ENCODE measurements at places on chromosomes 2 and 18.

GRCh38 chr18:49515516-49515915 is 28.5 kb upstream of the C18orf32 start:
- DNase-seq, result no peak

DNA sequence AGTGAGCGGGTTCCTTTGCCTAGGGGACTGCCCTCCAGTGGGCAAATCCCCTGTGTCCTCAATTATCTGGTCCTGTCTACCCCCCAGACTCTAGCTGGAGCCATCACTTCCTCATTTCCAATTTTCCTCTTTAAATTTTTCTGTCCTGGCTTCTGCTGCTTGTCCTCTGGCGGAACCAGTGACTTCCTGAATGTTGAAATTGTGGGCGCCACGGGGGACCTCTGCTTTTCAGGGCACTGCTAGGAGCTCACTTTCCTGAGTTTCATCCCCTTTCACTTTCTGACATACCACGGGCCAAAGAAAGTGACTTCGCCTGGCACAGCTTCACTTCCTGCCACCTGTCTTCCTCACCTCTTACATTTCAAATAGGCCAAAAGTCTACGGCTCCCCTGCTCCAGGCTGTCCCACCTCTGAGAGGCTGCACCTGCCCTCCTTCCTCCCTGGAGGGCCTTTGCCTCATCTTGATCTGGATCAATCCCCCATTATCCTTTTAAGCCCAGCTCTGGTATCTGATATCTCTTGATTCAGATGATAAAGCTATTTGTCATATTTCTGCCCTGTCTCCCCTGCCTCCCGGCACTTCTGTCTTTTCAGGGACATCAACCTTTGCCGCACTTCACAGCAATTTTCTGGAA is 1.4 kb upstream of the MARCO start:
- no peak for DNase-seq

DNA sequence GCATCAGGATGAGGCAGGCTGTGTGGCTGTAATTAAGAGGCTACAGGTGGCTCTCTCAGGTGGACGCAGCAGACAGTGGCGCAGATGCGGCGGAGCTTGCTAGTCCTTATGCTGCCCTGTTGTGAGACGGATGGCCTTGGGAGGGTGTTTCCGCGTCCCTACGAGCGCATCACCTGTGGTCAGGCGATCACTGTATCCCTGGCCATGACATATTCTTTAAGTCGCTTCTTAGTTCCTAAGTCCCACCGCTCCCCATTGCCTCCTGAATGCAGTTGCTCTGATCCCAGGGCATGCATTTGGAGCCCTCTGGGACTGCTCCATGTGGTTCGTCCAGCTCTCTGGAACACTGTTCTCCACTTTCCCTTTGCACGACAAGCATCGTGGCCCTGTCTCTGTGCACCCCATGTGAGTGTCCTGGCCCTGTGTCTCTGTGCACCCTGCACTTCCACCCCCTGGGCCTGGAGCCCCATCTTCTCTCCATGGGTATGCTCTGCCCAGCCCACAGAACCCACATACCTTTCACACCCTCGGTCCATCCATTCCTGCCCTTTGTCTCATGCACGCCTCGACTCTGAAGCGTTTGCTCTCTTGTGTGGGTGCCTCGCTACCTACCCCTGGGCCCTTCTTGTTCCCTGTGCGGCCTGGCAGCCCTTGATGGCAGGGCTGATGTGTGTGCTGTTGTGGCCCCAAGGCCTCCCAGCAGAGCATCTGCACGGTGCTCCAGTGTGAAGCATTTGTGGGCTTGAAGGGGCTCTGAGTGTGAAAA is 74.4 kb downstream of the SH3RF3 start:
- DNase-seq, result no peak

GRCh38 chr2:113220970-113221708 is 47.4 kb downstream of the PSD4 start:
- DNase-seq, result no peak

GRCh38 chr18:56374007-56374655 is 264.3 kb downstream of the TXNL1 start:
- no peak for DNase-seq

DNA sequence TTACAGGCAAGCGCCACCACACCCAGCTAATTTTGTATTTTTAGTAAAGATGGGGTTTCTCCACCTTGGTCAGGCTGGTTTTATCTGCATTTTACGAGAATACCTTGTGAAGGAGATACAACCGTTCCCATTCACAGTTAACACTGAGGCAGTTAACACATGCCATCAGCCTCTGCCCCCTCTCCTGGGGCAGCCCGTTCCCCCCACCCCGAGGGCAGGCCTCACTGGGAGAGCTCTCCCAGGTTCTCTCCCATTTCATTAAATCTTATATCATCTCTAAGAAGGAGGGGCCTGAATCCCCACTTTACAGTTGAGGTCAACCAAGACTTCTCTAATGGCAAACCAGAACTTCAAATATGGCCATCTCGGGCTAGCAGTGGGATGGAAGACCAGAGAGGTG is 95.0 kb upstream of the ST3GAL5 start:
- no peak for DNase-seq

DNA sequence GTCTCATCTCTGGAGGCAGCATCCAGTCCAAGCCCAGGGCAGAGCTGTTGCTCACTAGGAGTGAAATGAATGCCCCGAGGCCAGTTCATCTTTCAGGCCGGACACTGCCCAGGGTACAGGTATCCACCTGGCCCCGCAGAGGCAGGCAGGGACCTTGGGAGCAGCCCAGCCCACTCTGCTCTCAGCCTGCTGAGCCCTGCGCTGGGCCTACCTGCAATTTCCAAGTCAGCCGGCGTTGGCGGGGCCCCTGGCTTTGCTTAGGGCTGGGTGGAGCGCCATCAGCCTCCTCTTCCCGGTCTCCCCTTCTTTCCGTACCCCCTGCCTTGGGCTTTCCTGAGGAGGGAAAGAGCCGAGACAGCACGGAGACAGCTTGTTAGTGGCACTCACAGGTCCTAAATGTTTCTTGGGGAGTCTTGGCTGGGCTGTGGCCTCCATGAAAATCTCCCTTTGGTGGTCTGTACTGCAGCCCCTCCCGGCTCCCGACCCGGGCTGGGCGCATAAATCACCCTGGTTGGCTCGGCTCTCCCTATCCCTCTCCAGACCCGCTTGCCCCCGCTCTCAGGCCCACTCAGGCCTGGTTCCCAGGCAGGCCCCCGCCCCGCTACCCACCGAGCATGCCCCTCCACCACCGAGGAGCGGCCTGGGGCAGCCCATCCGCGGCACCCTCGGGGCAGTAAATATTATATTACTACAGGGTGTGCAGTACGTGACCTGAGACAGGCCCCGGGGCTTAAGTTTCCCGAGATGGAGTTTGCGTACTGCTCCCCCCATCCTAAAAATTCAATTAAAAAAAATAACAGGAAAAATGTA is 106.7 kb downstream of the DYSF start:
- DNase-seq, result no peak

- DNase-seq, result no peak
Observed at GRCh38 chr2:72109291-72109690, 38.4 kb downstream of the CYP26B1 start.

DNA sequence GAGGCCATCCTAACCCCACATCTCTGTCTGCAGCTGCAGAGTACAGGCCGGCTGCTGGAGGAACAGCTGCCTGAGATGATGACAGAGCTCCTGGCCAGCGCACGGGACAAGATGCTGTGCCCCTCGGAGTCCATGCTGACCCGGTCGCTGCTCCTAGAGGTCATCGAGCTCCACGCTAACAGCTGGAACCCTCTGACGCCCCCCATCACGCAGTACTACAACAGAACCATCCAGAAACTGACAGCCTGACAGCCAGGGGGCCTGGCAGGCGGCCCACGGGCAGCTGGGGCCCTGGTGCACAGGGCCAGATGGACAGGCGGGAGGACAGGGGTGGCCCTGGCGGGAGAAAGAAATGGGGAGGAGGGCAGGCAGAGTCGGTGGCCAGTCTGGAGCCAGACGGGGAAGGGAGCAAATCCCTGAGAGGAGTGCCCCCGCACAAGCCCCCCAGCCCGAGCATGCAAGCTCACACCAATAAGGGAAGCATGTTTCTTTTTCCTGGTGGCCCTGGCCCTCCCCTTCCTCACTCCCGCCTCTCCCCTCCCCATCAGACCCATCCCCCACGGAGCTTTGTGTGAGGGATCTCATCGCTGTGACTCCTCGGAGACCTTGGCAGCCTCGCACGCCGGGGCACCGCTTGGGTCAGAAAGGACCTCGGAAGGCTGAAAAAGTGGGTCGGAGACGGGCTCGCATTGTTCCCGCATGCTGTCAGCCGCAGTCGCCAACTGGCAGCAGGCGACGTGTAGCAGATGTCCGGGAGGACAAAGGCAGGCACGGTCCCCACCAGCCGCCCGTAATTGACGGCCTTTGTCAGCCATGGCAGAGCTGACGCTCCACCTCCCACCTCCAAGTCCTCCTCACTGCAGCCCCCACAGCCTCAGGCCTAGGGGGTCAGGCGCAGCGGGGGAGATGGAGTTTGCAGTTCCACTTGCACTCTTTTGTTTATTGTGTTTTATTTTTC is 91.2 kb downstream of the SMAD7 start:
- DNase-seq, result no peak

- DNase-seq, result no peak
Observed at GRCh38 chr2:226661789-226662545, 137.7 kb downstream of the IRS1 start.

- DNase-seq, result no peak
Observed at GRCh38 chr2:23661276-23662050, 265.5 kb downstream of the ATAD2B start.

GRCh38 chr2:239089884-239090283 is 242.0 kb downstream of the TWIST2 start:
- no peak for DNase-seq

DNA sequence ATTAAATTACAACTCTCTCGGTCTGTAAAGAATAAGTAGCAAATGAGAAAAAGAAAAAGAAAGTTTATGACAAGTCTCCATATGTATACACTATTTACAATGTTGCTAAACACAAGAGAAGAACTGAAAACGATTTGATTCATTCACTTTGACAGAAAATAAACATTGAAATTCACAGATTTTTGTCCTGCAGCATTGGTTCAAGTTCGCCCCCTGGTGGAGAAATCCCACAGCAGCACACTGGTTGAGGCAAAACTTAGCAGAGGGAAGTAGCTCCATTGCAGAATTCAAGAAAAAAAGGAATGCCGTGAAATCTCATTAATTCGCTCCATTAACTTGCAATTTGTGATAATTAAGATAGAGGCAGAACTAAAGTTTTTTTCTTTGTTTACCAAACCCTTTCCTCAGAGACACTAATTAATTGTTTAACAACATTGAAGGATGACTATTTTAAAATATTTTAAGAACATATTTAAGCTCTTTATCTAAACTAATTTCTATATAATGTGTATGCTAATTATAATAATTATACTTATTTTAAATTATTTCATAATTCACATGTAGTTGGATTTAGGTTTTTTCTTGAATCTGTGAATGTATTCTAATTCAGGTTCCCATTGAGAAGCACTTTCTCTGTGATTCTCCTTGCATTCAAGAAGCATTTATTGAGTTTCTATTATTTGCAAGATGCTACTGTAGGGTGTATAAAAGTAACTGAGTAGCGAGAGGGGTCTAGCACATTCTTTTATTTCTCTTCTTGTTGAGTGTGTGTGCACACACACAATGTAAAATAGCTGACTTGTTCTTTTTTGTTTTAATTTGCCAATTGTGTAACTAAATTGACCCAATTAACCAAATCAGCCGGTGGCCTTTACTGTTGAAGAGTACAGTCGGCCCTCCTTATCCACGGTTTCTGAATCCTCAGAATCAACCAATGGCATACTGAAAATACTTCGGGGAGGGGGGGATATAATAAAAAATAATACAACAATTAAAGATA is 74.1 kb downstream of the COL4A3 start:
- DNase-seq, result peak; percentile 69

DNA sequence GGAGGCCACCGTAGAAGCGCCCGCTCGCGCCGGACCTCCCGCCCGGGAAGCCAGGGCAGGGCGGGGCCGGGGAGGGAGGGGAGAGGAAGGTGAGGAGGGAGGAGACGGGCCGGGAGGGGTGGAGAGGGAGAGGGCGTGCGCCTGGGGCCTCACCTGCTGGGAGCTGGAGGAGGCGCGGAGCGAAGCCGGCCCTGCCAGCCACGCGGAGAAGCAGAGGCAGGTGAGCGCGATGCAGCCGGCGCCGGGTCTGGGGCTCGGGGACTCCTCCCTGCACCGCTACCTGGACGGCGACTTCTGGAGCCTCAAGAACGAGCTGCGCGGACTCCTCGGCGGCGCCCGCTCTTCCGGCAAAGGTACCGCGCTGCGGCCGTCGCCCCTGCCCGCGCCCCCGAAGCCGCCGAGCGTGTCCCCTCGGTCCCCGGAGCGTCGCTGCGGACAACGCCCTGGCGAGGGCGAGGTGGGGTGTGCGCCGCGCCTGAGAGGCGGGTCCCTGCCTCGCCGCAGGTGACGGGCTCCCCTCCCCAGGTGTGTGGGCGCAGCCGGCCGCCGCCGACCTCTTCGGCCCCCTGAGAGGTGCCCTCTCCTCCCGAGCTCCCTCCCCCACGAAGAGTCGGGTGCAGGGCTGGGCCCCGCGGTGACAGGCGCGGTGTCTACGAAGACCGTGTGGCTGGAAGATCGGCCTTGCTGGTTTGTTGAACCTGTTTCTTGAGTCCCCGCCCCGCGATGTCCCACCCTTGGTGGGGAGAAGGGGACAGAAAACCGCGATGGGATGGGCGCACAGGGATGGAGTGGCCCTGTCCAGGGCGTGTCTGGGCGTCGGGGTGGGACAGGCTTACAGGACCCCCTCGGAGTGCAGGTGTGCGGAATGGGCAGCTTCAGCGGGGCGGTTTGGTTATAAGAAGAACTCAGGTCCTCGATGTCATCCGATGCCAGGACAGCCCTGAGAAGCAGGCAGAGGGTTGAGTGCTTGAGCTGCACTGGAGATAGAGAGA is at the start of gene ACOXL:
Gene ACOXL (plus strand): TSS at position 152 of the 992 bp plus-strand sequence. CDS start 35,817 bp downstream, outside the sequence.
- DNase-seq, result no peak

DNA sequence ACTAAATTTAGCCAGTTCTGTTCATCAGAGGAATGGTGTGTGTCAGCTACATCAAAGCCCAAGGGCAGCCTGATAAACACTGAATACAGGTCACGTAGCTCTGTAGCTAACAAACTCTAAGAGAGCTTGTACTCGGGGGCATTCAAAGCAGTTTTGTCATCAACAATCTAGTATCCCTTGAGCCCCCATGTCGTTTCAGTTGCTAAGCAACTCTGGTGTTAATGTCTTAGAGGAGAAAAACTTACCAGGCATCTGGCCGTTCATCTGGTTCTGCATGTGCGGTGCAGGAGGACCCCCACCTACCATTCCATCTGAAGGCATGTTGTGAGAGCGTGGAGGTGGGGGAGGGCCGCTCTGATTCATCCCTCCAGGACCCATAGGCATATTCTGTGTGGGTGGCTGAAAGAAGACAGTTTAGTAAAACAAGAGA is 33.1 kb downstream of the SS18 start:
- no peak for DNase-seq

DNA sequence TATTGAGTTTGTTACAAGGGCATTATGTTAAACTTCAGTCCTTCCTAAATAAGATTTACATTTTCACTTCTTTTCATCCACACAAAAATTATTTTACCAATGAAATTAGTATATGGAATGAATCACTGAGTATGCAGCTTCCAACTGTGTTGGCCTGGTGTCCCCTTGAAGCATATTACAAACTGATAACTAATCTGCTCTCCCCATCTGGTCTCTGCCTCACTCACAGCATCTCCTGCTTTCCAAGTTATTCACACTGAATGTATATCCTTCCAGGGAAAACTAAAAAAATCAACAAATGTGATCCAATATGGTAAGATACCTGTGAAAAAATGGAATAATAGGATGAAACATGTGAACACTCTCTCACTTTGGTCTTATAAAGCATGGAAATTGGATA is 90.0 kb upstream of the NYAP2 start:
- no peak for DNase-seq

- no peak for DNase-seq
Observed at GRCh38 chr2:53949457-53949856, 21.3 kb downstream of the PSME4 start.
